IMR-90 (cell line): ENCODE measurements at places on chromosomes 5 and 9. TPM values are rescaled to one million over a fixed set of nuclear protein-coding genes. Genes with fewer than 3 reads are reported as not detected.

The NPR3 gene
- total RNA-seq = 88.2 and 89.4 TPM in 2 replicates

The SEMA6A gene
- total RNA-seq = 0.28 and 0.36 TPM in 2 replicates

The SPIN1 gene
- 141 and 189 TPM in 2 replicates for total RNA-seq

The IRF1 gene
- 6.9 and 11.1 TPM in 2 replicates for total RNA-seq

DNA sequence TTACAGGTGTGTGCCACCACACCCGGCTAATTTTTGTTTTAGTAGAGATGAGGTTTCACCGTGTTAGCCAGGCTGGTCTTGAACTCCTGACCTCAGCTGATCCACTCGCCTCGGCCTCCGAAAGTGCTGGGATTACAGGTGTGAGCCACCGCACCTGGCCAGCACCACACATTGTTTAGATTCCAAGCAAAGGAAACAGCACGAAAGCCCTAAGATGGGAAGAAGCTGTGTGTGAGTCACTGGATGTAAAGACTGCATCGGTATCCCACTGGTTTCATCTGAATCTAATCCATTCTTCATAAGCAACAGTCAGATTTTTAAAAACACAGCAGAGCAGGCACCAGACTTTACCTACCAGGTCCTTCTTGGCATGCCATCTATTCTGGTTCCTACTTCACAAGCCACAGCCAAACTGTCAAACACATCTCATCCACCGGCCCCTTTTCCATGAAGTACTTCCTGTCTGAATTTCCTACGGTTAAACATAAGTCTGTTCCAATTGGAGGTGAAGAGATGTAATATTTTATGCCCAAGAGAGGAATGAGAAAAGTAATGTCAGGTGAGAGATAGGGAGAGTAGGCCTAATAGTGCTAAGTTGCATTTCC is 17.4 kb downstream of the UBTD2 start:
- peak; percentile 25 for DNase-seq

DNA sequence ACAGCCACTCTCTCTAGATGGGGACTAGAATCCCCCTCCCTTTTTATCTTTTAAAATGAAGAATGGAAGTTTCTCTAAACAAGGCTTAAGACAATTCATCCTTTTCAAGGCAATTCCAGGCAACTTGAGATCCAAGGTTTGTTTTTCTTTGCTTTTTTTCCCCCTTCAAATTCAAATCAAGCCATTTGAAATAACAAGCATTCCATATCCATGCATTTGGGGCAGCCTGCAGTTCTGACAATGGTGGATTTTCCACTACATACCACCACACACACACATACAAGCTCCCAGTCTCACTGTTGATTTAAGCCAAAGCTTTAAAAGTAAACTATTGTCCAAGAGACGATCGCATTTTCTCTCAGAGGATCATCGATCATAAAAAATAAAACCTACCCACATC is 424 bp downstream of the INSYN2B start:
- peak; percentile 28 for DNase-seq

- DNase-seq = no peak
Measured at GRCh38 chr9:89174291-89174690, 4.3 kb downstream of the SHC3 start.

DNA sequence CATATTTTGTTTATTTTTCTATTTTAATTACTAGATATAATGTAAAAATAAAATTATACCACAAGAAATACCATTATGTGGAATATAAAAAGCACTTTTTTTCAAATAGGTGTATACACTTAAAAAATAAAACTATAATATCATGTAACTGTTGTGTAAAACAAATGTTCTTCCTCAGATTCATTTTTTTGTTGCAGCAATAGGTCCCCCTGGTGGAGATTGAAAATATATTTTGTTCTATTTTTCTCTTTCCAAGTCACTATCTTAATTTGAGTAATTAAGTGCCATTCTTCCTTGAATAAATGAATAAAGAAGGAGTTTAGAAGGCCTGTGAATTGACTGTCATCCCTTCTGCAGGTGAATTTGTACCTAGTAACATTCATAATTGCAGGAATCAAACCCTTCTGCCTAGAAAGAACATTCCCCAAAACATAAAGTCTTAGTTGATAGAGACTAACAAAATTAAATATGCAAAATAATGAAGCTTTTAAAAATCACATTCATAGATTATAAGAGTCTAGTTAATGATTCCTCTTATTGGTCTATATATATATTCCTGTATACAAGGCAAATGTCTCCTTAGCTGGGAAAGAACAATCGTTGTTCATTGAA is 23.4 kb downstream of the CETN3 start:
- peak; percentile 19 for DNase-seq
